ENCODE measurements at places on chromosomes 12 and 14.

DNA sequence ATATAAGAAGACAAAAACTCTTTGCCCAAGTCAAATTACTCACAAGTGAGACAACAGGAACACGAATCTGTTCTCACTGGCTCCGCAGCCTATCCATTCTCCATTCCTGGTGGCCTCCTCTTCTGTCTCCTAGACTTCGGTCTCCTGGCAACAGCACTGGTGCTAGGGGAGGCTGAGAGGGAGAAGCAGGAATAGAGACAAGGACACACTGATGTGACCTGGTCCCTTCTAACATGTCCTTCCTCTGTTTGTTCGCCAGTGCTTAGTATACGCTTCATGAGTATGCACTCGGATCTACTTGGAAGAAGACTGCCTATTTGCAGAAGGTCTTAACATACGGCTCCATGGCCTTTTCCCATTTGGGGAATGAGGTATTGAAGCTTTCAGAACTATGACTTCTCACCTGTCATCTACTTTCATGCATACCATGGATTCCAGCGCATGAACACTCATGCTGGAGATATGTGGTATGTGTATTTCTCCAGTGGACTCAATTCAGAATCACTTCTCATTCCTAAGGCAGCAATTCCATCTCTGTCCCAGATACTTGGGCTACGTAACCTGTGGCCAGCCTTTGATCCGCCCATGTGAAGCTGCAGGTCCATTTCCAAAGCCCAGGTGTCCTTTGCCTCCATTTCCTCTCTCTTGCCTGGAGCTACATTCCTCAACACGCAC, 33.9 kb downstream of the BHLHE41 start:
- DNase-seq: no peak

GRCh38 chr14:67425608-67426007, 13.6 kb upstream of the PLEK2 start:
- DNase-seq: no peak

- DNase-seq: no peak
These were observed 940.8 kb downstream of the SLC6A15 start for GRCh38 chr12:83971781-83972180.

GRCh38 chr12:499837-500458, 40.2 kb downstream of the B4GALNT3 start:
- no peak for DNase-seq

DNA sequence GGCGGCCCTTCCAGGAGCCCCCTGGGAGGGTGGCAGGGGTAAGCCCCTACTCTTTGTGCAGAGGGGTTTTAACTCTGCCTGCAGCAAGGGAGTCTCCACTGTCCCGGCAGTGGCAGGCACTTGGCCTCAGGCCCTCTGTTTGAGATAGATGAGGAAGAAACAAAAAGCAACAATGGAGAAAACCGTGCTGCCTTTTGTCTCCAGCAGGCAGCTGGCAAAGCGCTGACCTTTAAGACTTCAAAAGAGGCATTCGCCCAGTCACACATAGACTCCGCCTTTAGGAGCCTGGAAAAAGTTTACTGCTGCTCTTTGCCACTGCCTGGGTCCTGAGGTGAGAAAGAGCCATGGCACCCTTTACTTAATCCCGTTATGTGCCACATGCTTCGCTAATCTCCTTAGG, 158.2 kb upstream of the NTF3 start:
- DNase-seq: no peak

DNA sequence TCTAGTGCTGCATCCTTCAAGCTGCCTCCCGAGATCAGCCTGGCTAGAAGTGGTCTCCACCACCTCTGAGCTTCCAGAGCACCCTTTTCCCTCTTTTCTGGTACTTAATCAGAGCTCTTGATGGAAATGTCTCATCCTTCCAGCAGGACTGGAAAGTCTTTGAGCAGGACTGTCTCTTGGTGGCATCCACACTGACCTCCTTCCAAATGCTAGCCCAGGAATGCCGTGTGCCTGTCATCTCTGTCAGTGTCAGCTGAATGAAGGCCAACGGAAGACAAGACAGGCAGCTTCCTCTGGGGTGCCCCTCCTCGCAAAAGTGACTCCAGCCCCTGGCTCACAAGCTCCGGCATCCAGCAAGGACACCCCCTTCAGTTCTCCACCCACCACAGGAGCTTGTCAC, 171.3 kb upstream of the FKBP4 start:
- DNase-seq: no peak

DNA sequence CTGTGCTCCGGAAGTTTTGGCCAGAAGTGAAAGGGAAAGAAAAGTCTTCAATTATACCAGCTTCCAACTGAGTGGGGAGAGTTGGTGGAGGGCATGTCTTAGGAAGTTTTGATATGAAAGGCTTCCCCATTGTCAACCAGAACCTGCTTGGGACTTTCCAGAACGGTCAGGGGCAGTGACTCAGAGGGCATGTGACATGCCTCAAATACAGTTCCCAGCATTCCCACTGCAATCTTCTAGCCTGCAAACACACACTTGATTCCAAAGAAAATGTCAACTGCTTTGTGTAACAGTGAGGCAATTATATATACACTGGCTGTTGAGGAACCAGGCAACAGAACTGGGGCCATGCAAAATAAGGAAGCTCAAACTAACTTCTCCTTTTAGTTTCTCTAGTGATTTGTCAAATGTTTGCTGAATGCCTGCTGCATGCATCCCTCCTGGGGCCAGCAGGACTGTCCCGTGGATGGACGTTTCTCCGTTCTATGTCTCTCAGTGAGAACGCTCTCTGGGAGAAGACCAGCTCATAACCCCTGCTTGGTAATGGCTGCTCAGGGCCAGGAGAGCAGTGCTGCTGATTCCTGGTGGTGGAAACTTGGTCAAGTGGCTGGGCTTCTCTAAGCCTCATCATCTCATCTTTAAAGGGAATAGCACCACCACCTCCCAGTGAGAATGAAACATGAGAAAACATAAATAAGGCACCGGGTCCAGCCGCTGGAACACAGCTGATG, 18.3 kb downstream of the SLC25A47 start:
- peak; percentile 47 for DNase-seq

GRCh38 chr12:24854908-24855307, 94.0 kb downstream of the BCAT1 start:
- DNase-seq: no peak

- no peak for DNase-seq
These were observed 60.3 kb upstream of the GALNT9 start for GRCh38 chr12:132389526-132390286.

GRCh38 chr14:35047976-35048513, 2.0 kb downstream of the FAM177A1 start:
- no peak for DNase-seq

DNA sequence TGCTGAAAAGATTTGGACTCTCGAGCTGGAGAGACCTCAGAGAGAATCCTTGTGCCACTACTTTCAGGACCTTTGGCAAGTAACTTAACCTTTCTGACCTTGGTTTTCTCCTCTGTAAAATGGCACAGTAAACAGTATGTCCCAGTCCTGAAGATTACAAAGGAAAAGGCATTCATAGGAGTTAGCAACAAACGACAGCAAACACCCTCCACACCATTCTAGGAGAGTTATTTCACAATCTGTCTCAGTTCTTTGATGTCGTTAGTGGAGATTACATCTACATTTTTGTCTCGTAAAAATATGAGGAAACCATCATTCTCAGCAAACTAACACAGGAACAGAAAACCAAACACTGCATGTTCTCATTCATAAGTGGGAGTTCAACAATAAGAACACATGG, 205.7 kb downstream of the ITPR2 start:
- no peak for DNase-seq

GRCh38 chr12:116026346-116026745, 251.1 kb downstream of the MED13L start:
- no peak for DNase-seq

DNA sequence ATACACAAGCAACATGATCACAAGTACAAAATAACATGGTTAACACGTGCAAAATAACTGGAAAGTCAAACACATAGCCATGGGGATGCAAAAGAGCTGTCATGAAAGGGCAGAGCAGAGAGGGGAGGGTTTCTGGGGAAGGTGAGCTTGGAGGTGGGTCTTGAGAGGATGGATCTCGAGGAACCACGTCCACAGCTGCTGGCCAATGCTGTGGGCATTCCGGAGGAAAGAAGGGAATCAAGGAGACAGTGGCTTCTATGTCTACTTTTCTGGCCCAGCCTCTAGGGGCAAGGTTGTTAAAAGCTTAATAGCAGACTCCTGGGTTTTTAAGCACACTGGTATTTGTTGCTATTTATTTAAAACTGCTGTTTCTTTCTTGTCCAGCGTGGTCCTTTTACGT, 8.4 kb upstream of the MYH7 start:
- no peak for DNase-seq

DNA sequence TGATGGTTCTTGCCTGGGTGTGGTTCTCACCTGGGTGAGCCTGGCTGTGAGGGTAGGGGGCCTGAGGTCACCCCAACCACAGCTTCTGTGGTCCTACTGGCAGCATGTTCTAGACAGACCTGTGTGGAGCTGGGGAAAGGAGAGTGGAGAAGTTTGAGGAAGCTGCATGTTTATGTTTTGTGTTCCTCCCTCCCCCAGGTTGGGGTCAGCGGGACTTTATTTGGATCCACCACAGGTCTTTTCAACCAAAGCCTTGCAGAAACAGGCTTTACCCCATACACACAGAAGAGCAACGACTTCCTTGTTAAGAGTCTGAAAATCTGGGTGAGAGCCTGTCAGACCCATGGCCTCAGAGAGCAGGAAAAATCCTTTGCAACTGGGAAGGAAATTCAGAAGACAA, 5.6 kb downstream of the CD9 start:
- no peak for DNase-seq

DNA sequence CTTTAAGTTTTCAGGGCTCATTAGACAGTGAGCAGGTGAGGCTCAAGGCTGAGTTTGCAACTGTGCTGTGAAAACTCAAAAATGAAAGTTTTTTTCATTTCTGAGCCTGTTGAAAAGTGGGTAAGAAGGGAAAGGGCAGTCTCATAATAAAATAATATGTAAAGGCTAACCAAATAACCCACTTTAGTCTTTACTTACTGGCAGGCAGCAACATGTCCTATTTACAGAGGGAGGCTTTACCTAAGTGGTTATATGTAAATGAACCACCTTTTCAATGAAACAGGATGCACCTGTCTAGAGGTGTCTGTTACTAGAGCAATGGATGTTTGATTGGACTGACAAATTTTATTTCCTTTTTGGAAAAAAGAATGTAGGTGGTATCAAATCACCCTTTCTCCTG, 158.0 kb downstream of the ETV6 start:
- DNase-seq: no peak

DNA sequence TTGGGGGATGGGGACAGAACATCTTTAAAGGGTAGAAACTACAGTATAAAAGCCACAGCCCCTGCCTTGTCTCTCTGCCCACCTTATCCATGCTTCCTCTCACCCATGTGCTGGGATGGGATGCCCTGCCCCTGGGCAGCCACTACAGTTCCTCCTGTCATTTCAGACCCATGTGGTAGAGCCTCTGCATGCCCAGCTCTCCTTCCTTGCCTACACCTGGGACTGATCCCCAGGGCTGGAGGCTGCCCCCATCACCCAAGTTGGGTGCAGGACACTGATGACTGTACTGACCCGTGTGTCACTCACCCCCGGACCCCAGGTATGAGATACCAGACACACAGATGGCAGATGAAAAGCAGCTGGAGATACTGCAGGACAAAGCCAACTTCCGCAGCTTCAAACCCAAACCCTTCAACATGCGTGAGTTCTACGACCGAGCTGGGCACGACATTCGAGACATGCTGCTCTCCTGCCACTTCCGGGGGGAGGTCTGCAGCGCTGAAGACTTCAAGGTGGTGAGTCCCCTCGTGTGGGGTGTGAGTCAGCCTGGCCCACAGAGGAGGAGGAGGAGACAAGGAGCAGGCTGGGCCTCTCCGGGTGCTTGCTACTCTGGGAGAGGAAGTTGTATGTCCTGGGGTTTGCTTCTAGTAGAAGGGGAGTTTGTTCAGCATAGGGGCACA, 2.2 kb downstream of the ASIC1 start:
- no peak for DNase-seq

DNA sequence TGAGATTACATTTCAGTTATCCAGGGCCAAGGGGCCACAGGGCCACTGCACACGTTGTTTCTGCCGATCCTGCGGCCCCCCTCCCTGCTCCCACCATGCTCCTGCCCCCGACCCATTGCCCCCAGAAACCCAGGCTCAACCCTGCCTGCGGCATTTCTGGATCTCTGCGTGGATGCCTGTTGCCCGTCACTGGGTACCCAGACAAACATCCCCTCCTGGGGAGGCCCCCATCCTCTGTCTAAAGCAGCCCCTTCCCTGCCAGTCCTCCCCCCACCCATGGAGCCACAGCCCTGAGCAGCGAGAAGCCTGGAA, 326.4 kb upstream of the SFSWAP start:
- no peak for DNase-seq
